ENCODE measurements at places on chromosomes 7 and 10. TPM values are rescaled to one million over a fixed set of nuclear protein-coding genes. Genes with fewer than 3 reads are reported as not detected.

DNA sequence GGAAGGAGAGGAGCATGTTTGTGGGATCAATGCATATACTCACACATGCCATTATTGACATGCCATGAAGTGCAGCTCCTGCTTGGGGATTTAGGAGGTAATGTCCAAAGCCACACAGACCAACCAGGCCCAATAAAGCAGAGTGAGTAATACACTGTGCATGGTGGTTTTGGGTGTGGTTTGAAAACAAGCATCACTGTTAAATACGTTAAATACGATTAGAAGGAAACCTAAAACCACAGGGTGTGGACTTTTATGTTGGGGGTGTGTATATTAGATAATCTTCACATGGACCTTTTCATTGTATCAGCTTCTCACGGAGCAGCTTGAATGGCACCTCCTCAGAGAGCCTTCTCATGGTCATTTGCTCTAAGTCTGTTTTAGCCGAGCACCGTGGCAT lies 10.4 kb upstream of the EIF3A start:
- no peaks in the 10 kb centered on the region for H3K27me3 ChIP-seq
- no peak for DNase-seq
- no peaks in the 10 kb centered on the region for H3K36me3 ChIP-seq

DNA sequence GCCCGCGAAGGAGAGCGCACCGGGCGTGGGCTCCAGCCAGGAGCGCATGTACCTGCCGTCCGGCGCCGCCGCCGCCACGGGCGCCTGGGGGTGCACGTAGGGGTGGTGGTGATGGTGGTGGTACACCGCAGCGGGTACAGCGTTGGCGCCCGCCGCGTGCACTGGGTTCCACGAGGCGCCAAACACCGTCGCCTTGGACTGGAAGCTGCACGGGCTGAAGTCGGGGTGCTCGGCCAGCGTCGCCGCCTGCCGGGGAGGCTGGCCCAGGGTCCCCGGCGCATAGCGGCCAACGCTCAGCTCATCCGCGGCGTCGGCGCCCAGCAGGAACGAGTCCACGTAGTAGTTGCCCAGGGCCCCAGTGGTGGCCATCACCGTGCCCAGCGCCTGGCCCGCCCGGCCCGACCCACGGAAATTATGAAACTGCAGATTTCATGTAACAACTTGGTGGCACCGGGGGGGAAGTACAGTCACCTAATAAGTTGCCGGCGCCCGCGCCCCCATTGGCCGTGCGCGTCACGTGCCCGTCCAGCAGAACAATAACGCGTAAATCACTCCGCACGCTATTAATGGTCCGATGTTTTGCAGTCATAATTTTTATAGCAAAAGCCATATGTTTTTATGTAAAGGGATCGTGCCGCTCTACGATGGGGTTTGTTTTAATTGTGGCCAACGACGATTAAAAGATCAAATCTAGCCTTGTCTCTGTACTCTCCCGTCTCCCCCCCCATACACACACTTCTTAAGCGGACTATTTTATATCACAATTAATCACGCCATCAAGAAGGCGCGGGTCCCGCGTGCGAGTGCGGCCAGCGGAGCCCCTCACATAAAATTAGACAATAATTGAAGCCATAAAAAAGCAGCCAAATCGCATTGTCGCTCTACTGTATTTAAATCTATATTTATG lies at the start of gene HOXA9:
TSS of gene HOXA9 (minus strand) at position 449 of the 907 bp plus-strand sequence. CDS start at position 369, 80 bp downstream.
- no peaks in the 10 kb centered on the region for H3K27me3 ChIP-seq
- peak within 1 kb of the TSS; percentile 99 for H3K27ac ChIP-seq
- no peaks in the 10 kb centered on the region for H3K36me3 ChIP-seq
- no peak for DNase-seq

DNA sequence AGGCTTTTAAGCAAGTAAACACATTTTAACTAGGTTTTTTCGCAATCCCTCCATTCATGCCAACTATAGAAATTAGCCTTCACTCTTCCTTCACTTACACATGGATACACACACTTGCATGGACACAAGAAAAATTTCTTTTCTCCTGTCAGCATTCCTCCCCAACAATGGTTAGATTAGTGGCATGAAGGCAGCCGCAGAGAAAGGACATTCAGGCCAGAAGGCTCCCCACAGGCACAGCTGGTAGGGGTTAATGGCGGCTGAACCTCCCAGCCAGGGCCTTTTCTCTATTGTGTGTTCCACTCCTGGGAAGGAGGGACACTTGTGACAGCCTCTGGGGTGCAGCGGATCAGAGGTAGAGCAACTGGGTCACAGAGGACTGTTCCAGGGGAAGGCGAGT lies 255.0 kb upstream of the SP8 start:
- no peaks in the 10 kb centered on the region for H3K27me3 ChIP-seq
- H3K36me3 ChIP-seq: no peaks in the 10 kb centered on the region
- DNase-seq: no peak
- H3K4me3 ChIP-seq: no peak overlapping the region

- no peaks in the 10 kb centered on the region for H3K27me3 ChIP-seq
- H3K36me3 ChIP-seq: no peaks in the 10 kb centered on the region
Observed at GRCh38 chr7:151210087-151210854, at the start of gene H2BK1. Gene H2BK1, minus strand, starts transcription at chr7:151210488. Its CDS starts 170 bp downstream, at chr7:151210318.

DNA sequence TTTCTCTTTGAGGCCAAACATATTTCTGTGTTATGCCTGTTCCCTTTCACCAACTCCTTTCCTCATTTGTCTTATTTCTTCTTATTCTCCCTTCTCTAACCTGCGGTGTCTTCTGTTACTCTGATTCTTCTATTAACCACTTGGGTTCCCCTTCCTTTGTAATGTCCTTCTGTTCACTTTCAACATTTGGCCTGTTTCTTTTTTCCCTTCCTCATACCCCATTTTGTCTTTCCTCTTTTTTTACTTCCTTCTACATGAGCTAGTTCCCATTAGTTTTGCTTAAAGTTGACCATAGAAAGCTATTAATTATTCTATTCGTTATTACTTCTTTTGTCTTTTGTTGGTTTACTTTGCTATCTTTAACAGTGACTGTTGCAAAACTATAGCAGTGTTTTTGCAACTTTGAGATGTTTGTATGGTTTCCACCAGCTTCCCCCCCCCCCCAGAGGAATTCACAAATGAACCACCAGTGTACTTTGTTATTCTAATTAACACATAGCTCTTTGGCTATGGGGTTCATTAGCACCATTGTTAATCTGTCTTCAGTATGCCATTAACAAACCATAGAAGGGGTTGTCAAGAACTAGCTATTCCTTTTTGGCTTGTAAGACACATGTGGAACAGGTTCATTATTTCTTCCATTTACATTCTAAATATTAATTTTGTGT lies 2.9 kb downstream of the LRGUK start:
- H3K27me3 ChIP-seq: no peaks in the 10 kb centered on the region
- no peak overlapping the region for H3K4me3 ChIP-seq
- H3K4me1 ChIP-seq: peaks cover 17% of the 10 kb centered on the region
- DNase-seq: no peak

DNA sequence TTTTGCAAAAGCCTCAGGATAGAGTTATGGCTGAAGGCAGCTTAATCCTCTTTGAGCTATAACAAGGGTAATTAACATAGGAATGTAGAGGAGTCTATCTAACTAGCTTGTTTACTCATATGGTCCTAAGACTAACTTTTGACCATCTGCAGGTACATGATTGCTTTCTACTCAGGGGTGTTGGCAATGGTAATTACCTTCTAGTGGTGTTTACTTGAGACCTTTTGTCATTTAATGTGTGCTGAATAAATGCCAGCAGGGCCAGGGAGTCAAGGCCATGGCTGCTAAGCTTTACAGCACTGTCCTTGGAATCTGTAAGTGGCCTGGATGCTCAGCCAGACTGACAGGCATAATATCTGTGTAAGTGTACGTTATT lies 1325.0 kb downstream of the XPNPEP1 start:
- no peak overlapping the region for H3K27ac ChIP-seq
- H3K27me3 ChIP-seq: no peaks in the 10 kb centered on the region
- no peak for DNase-seq
- H3K4me3 ChIP-seq: no peak overlapping the region

- H3K4me1 ChIP-seq: no peaks in the 10 kb centered on the region
- no peak for DNase-seq
- H3K27me3 ChIP-seq: no peaks in the 10 kb centered on the region
- H3K4me3 ChIP-seq: no peak overlapping the region
- H3K36me3 ChIP-seq: no peaks in the 10 kb centered on the region
Observed at GRCh38 chr7:121366852-121367431, 29.2 kb downstream of the FAM3C start.

GRCh38 chr10:47331491-47331890 lies 9.2 kb downstream of the GDF2 start:
- DNase-seq: no peak
- no peaks in the 10 kb centered on the region for H3K4me1 ChIP-seq
- H3K36me3 ChIP-seq: no peaks in the 10 kb centered on the region
- no peaks in the 10 kb centered on the region for H3K27me3 ChIP-seq
- no peak overlapping the region for H3K4me3 ChIP-seq
- H3K27ac ChIP-seq: no peak overlapping the region

GRCh38 chr10:63596924-63597323 lies 75.7 kb downstream of the REEP3 start:
- H3K36me3 ChIP-seq: peaks cover 21% of the 10 kb centered on the region
- H3K4me3 ChIP-seq: no peak overlapping the region
- no peaks in the 10 kb centered on the region for H3K27me3 ChIP-seq
- H3K4me1 ChIP-seq: peaks cover 24% of the 10 kb centered on the region
- DNase-seq: no peak

GRCh38 chr10:21308018-21308417 lies 217.5 kb downstream of the SKIDA1 start:
- no peaks in the 10 kb centered on the region for H3K36me3 ChIP-seq
- H3K4me1 ChIP-seq: no peaks in the 10 kb centered on the region
- DNase-seq: no peak
- no peak overlapping the region for H3K4me3 ChIP-seq
- H3K27ac ChIP-seq: no peak overlapping the region

DNA sequence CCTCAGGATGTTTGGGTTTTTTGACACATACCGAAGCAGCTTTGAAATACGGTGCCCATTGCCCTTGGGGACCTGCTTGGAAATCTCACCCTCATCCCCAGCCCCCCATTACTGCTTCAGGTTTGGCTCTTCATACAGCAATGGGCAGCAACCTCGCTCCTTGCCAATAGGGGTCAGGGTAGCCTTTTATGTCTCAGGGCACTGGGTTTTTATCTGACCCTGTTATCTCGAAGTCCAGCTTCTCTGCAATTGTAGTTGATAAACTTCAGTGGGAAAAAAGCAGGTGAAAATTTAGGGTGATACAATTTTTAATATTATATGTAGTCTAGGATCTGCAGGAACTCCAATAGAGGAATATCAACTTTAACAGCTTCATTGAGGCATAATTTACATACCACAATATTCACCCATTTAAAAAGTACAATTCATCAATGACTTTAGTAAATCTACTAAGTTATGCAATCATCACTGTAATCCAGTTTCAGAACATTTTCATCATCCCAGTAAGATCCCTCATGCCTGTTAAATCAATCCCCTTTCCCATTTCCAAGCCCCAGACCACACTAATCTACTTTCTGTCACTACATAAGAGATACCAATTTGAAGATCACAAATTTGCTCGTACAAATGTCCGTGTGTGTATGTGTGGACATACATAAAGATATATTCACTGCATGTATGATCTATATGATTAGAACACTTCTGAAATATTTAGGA lies 386.2 kb downstream of the KCNMA1 start:
- no peak for DNase-seq
- H3K27me3 ChIP-seq: no peaks in the 10 kb centered on the region
- H3K4me1 ChIP-seq: peaks cover 14% of the 10 kb centered on the region
- no peak overlapping the region for H3K4me3 ChIP-seq
- H3K27ac ChIP-seq: no peak overlapping the region

- no peaks in the 10 kb centered on the region for H3K4me1 ChIP-seq
- no peak overlapping the region for H3K27ac ChIP-seq
- H3K36me3 ChIP-seq: no peaks in the 10 kb centered on the region
- no peak for DNase-seq
- H3K4me3 ChIP-seq: no peak overlapping the region
- no peaks in the 10 kb centered on the region for H3K27me3 ChIP-seq
Observed at GRCh38 chr10:70776455-70777005, 8.6 kb downstream of the TBATA start.

GRCh38 chr10:112231602-112232400 lies 48.2 kb upstream of the GPAM start:
- no peak for DNase-seq
- no peaks in the 10 kb centered on the region for H3K36me3 ChIP-seq
- H3K4me3 ChIP-seq: no peak overlapping the region
- H3K27ac ChIP-seq: no peak overlapping the region

GRCh38 chr7:158252081-158252836 lies 335.4 kb downstream of the PTPRN2 start:
- H3K4me1 ChIP-seq: no peaks in the 10 kb centered on the region
- DNase-seq: peak; percentile 95
- H3K27me3 ChIP-seq: no peaks in the 10 kb centered on the region

- DNase-seq: no peak
- peaks cover 21% of the 10 kb centered on the region for H3K4me1 ChIP-seq
- H3K4me3 ChIP-seq: no peak overlapping the region
- no peaks in the 10 kb centered on the region for H3K36me3 ChIP-seq
- no peaks in the 10 kb centered on the region for H3K27me3 ChIP-seq
Observed at GRCh38 chr7:38182450-38182849, 4.4 kb downstream of the STARD3NL start.

- no peak overlapping the region for H3K4me3 ChIP-seq
- no peaks in the 10 kb centered on the region for H3K36me3 ChIP-seq
- no peak overlapping the region for H3K27ac ChIP-seq
- H3K4me1 ChIP-seq: no peaks in the 10 kb centered on the region
Observed at GRCh38 chr10:80126876-80127275, 5.7 kb upstream of the PLAC9 start.

GRCh38 chr10:133028956-133029355 lies 58.8 kb upstream of the ADGRA1 start:
- H3K36me3 ChIP-seq: no peaks in the 10 kb centered on the region
- no peak overlapping the region for H3K4me3 ChIP-seq
- H3K4me1 ChIP-seq: no peaks in the 10 kb centered on the region
- no peak overlapping the region for H3K27ac ChIP-seq
- no peak for DNase-seq

- H3K4me3 ChIP-seq: no peak overlapping the region
- H3K36me3 ChIP-seq: no peaks in the 10 kb centered on the region
- peaks cover 15% of the 10 kb centered on the region for H3K4me1 ChIP-seq
- DNase-seq: no peak
Observed at GRCh38 chr10:33709008-33709753, 374.7 kb upstream of the NRP1 start.

Gene AKR1C8
- not detected for total RNA-seq

Gene C10orf67
- total RNA-seq: not detected

Gene BTBD16
- not detected for total RNA-seq

Gene GALNT11
- total RNA-seq: 46.9 TPM

Gene PNLIPRP3
- 2.2 TPM for total RNA-seq

Measured in vagina (tissue), 2 donors.